ENCODE measurements at places on chromosomes 12 and 14. TPM values are rescaled to one million over a fixed set of nuclear protein-coding genes. Genes with fewer than 3 reads are reported as not detected.

The PLEKHH1 gene
- 0.12 TPM for total RNA-seq

The EIF2B1 gene
- total RNA-seq: 93.1 TPM

The TOMM20L gene
- not detected for total RNA-seq

The CRIP1 gene
- total RNA-seq: 0.64 TPM

The FITM1 gene
- total RNA-seq: 0.20 TPM

The TSPAN19 gene
- not detected for total RNA-seq

The LRRC10 gene
- not detected for total RNA-seq
